Activated naive CD4-positive, alpha-beta T cell treated with anti-CD3 and anti-CD28 coated beads, Interleukin-2, amount 10 ng/mL, durations not matched to agents 7 days and 5 days (primary cell): ENCODE measurements at places on chromosomes 6 and 20.

DNA sequence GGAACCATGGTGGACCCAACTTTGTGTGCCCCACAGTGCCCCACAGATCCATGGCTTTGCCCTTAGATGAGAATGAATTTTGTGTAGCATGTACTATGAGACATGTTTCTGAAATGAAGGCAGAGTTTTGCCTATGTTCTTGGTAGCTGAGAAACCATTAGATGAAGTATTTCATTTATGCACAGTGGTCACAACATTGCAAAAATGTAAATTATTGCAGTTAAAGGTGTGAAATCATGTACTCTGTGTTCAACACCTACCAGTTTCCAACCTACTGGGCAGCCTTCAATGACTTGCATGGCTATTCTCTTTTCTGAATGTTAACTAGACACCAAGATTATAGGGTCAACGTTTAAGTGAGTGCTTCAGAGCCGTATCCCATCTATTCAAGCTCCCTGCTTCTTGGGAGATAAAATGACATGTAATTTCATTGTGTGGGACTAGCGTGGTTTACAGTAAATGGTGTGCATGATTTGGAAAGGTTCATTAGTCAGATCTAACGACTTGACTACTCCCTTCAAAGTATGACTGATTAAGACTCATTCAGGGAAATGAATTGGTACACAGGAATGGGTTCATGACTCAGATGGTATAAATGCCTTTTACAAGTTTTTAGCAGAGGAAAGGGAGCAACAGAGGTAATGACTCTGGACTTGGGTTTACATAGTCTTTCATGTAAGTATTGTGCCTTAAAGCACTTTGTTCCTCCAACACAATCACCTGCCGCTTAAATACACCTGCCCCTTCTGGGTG lies 106.1 kb upstream of the AKIRIN2 start:
- DNase-seq = no peak

DNA sequence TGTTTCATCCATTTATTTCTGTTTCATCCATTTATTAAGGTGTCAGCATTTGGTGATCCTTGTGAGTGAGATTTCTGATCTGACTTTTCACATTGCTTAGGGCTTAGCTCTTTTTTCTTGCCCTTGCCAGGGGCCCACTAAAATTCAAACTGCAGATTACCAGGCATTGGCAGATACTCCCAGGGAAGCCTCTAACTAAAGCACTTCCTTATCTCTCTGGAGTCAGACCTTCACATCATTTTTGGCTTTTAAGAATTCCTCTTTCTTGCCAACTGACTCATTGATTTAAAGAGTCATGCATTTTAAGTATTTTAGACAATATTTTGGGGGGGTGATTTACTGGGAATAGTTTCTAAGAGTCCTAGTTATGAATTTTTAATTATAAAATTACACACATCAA lies 2.6 kb upstream of the WFDC8 start:
- no peak for DNase-seq

DNA sequence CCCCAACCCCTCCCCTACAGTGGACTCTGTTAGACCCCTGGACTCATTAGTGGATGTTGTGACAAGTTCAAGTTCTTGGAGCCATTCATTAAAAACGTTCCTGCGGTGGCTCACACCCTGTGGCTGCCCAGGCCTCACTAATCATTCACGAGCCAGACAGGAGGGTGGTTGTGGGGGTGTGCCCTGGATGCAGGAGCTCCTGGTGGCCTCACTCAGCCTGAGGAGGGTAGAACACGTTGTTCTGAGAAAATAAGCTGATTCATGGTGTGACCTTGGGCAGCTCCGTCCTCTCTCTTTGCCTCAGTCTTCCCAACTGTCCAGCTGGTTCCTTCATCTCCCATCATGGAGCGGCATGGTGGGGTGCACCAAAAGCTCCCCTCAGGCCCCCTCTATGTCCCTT lies 16.7 kb downstream of the SLC13A3 start:
- DNase-seq = no peak

DNA sequence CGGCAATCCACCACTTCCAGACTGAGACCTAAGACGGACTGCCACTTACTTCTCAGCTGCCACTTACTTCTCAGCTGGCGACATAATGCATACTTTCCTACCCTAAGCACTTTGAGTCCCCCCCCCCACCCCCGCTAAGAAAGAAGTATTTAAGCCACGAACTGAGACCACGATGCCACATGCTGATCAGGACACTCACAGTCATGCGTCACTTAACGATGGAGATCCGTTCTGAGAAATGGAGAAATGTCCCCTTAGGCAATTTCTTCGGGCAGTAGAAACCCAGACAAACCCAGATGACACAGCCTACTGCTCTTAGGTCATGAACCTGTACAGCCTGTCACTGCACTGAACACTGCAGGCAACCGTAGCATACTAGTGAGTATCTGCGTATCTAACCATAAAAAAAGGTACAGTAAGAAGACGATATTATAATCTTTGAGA lies 690 bp downstream of the IFNGR1 start:
- peak; percentile 56 for DNase-seq

GRCh38 chr20:58228103-58228483 lies 360 bp downstream of the ANKRD60 start:
- no peak for DNase-seq

DNA sequence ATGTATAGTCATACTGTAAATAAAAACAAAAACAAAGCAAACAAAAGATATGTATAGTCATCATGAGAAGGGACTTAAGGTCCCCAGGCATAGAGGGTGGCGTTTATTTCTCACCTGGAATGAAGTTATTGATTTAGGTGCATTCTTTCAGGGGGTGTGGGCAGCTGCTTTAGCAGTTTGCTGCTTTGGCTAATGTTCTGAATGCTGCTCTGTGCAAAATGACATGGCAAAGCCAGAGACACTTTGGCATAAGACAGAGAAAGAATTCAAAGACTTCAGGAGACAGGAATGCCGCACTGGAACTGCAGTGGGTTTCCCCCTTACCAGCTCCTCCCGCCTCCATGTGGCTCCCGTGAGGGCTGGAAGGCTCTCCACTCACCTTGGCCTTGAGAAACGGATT lies 36.4 kb upstream of the NELFCD start:
- no peak for DNase-seq

DNA sequence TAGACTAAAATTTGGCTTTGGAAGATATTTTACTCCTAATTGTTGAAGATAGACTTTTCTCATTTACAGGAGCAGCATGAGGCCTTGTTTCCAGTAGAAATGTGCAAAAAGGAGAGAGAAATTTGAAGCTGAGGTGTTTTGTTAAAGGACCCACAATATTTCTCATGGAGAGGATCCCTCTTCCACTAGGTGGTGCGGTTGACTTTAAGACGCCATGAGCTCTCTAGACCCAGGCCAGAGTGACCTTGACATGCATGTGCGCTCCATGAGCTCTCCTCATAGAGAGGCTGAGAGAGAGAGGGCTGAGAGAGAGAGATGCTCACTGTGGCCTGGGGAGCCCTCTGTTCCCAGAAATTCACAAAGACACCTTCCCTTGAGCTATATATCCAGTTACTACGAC lies 861.2 kb upstream of the EYS start:
- DNase-seq = no peak
